Renal cortical epithelial cell (primary cell): ENCODE measurements at places on chromosomes 2 and 18. TPM values are rescaled to one million over a fixed set of nuclear protein-coding genes. Genes with fewer than 3 reads are reported as not detected.

GRCh38 chr18:5768454-5768853, 126.9 kb downstream of the TMEM200C start:
- DNase-seq = no peak

GRCh38 chr2:224650815-224651439, 65.2 kb downstream of the CCDC195 start:
- peak; percentile 59 for DNase-seq

GRCh38 chr2:9310377-9310776, 103.8 kb downstream of the ASAP2 start:
- DNase-seq = peak; percentile 92

GRCh38 chr2:128416806-128417205, 98.1 kb upstream of the HS6ST1 start:
- DNase-seq = no peak

- DNase-seq = peak; percentile 66
Observed at GRCh38 chr2:133641497-133641896, 73.2 kb upstream of the NCKAP5 start.

DNA sequence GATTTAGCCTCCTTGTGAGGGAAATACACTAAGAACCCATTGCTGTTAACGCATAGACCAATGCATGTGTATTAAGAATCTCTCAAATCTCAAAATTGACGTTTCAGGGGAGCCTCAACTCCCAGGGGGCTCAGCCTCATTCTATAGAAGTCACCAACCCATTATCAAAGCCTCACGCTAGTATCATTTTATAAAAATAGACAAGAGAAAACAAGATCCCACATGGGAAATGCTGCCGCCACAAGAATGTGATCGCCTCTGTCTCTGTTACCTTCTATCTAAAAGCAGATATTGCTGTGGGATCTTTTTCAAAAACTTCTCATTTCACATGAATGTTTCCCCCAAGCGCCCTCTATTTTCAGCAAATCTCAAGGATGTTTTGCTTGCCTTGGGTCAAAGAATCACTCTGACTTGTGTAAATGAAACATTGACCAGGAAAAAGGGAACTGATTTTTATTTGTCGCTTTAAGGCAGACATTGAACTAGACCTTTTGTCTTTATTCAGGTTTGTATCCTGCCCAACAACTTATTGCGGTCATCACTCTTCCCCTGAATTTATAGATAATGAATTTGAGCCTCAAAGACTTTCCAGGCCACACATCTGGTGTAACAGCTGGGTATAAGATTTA, 679.0 kb upstream of the ID2 start:
- no peak for DNase-seq

DNA sequence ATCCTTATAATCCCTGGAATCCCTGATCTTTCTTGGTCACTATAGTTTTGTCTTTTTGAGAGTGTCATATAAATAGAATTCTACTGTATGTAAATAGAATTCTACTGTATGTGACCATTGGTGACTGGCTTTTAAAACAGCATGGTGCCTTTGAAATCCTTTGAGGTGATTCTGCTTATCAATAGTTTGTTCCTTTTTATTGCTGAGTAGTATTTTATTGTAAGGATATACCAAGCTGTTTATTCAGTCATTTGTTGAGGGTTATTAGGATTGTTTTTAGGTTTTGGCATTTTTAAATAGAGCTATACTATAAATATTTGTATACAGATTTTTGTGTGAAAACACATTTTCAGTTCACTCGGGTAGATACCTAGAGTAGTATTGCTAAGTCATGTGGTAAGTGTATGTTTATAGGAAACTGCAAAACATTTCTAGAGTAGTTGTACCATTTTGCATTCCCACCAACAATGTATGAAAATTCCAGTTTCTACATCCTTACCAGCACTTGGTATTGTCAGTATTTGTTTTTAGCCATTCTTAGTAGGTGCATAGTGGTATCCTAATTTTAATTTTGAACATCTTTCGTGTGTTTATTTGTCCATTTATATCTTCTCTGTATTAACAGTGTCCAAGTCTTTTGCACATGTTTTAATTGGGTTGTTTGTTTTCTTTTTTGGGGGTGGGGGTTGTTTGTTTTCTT, 45.6 kb downstream of the RAB3GAP1 start:
- no peak for DNase-seq

DNA sequence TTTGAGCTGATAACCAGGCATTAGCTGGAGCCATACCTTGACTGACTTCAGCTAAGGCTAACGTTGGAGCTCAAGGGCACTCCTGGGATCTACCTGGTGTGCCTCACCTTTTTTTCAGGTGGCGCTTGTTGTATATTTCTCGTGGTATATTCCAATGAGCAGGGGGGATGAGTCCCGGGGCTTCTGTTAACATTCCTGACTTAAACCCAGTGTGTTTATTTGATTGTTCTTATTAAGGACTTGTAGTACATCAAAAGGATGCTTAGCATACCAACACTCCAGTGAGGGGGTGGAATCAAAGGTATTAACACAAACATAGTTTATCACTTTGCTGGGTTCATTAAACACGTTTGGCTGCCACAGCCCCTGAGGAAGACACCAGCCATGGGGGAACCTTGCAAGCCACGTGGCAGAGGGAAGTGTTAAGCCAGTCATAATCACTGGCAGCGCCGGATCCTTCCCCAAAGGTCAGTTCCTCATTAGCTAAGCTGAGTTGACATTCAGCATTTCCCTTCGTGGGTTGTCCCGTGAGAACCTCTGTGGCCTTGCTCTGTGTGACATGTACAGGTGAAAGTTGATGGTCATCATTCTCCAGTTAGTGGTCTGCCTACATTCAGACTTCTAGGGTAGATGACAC, 119.5 kb upstream of the MCFD2 start:
- peak; percentile 96 for DNase-seq

GRCh38 chr2:169069341-169069740, at the start of gene DHRS9:
DHRS9 (plus strand) TSS chr2:169069563; CDS start chr2:169081582, 12,019 bp downstream.
- peak; percentile 97 for DNase-seq

DNA sequence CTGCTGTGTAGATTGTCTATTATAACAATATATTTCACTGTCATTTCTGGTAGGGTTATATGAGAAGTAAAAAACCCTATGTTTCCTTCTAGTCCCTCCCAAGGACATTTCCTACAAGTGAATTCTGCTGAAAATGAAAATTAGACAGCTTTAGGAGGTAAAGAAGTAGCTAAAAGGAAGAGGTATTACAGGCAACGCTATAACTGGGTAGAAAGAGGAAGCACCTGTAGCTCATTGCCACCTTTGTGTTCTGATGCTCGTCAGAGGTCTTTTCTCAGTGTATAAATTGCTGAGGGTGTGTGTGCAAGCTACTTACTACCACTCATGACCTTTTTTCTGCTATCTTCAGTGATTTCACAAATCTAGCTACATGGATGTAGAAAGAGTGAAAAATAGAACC, 1.4 kb downstream of the DNAJC10 start:
- no peak for DNase-seq

DNA sequence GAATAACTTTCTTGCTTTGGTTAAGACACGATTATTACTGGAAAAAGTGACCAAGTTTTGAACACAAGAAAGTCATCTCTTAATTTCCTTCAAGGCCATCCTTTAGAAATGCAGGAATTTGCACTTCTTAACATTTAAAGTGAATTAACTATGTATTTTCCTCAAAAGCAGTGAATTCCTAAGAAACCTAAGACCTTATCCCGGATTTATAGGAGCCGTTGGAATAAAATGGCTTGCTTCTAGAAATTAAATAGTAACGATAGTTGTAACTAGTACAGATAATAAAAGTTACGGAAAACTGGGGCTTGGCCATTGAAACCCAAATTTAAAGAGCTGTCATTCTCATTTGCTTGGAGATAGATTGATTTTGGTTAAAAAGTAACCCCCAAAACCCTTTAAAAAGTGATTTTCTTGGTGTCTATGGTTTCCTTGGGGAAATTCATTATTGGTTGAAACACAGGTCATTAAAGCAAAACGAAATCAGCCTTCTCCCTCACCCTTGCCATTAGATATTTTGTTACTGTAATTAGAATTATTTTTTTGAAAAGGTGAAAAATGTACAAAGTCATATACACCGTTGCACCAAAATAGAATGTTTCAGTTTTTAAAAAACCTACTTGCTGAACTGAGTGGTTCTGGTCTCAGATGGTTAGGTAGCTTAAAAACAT, 2.0 kb downstream of the SKOR2 start:
- DNase-seq = no peak

GRCh38 chr2:101369100-101369499, 18.2 kb downstream of the CREG2 start:
- no peak for DNase-seq

DNA sequence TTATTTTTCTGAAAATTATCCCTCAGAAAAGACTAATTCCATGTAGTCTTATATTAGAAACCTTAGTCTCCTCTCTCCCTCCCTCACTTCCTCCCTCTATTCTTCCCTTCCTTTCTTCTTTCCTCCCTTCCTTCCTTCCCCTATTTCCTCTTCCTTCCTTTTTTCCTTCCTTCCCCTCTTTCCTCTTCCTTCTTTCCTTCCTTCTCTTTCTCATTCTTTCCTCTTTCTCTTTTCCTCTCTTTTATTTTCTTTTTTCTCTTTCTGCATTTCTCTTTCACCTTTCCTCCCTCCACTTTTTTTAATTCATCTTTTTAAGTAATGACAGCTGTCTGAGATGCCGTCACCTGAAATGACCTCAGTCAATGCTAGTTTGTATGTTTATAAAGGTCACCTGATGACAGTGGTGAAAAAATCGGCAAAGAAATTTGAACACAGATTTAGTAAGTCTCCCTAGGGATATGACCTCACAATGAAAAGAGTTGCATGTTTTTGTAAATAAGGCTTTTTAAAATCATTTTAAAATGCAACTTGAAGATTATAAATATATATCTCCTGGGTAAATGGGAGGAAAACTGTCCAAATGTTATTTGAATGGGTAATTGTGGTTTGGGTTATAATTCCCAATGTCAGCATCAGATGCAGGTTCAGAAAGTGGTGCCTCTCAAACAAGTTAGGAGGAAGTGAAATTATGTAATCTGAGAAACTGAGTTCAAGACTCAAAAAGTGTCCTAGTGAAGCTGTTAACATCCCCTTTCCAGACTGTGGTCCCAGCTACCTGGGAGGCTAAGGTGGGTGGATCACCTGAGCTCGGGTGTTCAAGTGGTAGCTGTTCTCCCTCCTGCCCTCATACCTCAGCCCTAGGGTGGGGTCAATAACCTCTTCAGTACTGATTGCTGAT, 90.3 kb upstream of the ST3GAL5 start:
- DNase-seq = no peak

GRCh38 chr18:61949946-61950345, 57.1 kb upstream of the RNF152 start:
- peak; percentile 43 for DNase-seq

DNA sequence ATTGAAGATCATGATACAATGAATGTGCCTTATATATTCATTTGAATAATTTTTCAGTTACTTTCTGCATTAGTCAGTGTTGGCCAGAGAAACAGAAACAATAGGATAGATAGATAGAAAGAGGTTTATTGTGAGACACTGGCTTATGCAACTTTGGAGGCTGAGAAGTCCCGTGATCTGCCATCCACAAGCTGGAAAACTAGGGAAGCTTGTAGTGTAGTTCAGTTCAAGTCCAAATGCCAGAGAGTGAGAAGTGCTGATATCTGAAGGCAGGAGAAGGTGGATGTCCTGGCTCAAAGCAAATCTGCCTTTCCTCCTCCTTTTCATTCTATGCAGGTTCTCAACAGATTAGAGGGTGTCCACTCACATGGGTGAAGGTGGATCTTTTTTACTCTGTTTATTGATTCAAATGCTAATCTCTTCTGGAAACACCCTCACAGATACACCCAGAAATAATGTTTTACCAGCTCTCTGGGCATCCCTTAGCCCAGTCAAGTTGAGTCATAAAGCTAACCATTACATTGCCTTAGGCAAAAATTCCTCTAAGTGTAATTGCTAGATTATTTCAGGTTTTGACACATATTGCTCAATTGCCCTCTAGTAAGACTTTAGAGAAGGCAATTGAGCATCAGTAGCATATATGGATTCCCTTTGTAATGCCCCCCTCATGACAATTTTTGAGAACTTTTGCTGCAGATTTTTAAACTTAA, 341.4 kb downstream of the LPIN1 start:
- peak; percentile 95 for DNase-seq

- DNase-seq = no peak
Observed at GRCh38 chr2:128325611-128326181, 7.0 kb upstream of the HS6ST1 start.

DNA sequence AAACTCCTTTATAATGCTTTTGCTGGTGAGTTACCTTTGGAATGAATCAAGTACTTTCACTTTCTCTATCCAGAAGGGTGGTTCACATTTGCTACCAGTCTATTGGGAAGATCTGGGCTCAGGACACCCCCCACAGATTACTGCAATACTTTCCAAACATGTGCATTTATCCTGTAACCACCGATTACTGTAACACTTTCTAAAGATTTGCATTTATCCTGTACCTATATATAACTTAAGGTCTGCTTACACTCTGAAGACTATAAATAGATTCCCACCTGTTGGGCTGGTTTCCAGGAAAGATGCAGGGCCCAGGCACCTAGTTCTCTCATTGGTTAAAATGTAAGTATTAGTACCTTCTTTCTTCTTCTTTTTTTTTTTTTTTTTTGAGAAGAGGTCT, 113.0 kb upstream of the NEDD4L start:
- no peak for DNase-seq

- DNase-seq = no peak
Observed at GRCh38 chr18:36496022-36496421, 198.5 kb downstream of the FHOD3 start.

DNA sequence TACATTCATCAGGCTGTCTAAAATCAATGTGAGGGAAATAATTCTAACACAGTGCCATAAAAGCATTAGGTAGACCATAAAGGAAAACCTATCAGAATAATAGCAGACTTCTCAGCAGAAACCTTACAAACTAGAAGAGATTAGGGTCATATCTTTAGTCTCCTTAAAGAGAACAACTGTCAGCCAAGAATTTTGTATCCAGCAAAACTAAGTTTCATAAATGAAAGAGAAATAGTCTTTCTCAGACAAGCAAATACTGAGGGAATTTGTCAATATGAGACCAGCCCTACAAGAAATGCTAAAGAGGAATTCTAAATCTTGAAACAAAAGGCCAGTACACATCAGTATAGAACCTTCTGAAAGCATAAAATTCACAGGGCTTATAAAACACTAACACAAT, 482.0 kb downstream of the SATB2 start:
- no peak for DNase-seq

DNA sequence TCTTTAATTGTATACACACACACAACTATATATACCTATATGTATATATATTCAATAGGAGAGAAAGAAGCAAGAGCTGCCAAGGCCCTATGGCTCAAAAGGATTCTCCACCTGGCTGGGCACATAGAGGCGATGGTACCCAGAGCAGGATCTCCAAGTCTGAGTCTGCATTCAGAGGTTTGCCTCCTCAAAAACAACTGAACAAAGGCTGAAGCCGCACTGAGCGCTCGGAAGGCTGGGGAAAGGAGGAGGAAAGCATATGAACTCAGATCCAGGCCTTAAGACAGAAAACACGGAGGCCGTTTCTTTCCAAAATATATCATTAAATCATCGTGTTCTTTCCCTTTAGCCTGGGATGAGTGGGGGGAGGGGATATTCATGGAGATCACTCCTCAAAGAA, 3.6 kb downstream of the HOXD12 start:
- DNase-seq = no peak

The NR4A2 gene
- 0.15 TPM in 1 of 2 replicates, not detected in the other for total RNA-seq

The HAAO gene
- total RNA-seq = 1.1 and 1.2 TPM in 2 replicates

The CDK15 gene
- 0.55 and 4.5 TPM in 2 replicates for total RNA-seq

The SLC30A3 gene
- 0.10 TPM in 1 of 2 replicates, not detected in the other for total RNA-seq

The MC2R gene
- not detected in 2 replicates for total RNA-seq

The UGT1A5 gene
- total RNA-seq = 0.35 and 3.8 TPM in 2 replicates

The CIB4 gene
- not detected in 2 replicates for total RNA-seq

The TXNDC2 gene
- not detected in 2 replicates for total RNA-seq

The PSMG2 gene
- total RNA-seq = 52.8 and 111 TPM in 2 replicates

The GALR1 gene
- total RNA-seq = not detected in 2 replicates

The AGXT gene
- total RNA-seq = not detected in 2 replicates

The NEU4 gene
- total RNA-seq = 0.40 TPM in 1 of 2 replicates, not detected in the other

The MEP1B gene
- not detected in 2 replicates for total RNA-seq
